ENCODE measurements at places on chromosomes 7 and 10.

DNA sequence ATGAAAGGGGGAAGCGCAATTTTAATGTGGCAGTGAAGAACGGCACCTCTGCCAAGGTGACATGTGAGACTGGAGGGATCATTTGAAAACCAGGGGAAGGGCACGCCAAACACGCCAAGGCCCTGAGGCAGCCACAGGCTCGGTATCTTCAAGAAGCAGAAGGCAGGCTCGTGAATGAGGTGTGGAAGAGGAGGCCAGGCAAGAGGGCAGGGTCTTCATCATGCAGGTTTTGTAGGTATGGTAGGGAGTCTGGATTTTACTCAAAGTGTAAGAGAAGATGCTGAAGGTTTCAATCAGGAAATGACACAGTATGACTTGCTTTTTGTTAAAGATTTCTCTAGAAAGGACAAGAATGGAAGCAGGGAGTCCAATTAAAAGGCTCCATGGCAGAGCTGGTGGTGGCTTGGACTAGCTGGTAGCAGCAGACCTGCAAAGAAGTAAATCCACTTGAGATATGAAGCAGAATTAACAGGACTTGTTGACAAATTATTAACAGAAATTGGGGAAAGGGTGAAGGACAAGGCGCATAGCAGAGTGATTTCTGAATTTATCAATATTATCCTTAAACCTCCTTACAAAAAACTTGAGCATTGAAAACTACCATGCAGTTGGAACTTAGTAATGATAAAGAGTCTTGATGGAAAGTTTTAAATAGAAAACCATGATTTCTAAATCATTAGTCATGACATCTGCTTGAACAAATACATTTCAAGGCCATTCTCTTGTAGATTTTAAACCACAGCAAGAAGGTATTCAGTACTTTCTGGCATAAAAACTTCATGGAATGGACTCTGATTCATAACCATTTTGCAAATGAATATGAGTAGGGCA is 70.4 kb downstream of the COA1 start:
- DNase-seq: no peak

DNA sequence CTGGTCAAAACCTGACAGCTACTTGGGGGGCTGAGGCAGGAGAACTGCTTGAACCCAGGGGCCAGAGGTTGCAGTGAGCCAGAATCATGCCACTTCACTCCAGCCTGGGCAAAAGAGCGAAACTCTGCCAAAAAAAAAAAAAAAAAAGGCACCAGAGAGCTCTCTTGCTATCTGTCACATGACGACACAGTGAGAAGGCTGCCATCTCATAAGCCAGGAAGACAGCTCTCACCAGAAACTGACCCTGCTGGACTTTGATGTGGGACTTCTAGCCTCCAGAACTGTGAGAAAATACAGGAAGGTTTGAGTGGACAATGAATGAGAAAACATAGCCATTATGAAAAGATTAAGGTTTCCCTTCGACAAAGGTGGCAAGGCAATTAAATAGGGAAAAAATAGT is 51.1 kb upstream of the KCNIP2 start:
- no peak for DNase-seq

DNA sequence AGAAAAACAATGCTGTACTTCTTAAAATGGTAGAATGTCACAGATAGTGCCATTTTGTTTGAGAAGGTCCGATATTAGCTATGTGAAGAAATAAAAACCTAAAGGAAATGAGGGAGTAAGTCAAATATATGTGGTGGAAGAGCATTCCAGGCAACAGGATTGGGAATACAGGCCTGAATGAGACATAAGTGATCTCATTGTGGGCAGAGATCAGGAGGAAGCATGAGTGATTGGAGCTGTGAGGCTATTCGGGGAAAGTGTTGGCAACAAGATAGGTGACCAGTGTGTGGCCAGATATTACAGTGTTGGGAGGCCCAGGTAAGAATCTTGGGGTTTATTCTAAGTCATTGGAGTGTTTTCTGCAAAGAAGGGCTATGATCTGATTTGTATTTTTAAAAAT is 41.3 kb upstream of the AGMO start:
- DNase-seq: no peak

DNA sequence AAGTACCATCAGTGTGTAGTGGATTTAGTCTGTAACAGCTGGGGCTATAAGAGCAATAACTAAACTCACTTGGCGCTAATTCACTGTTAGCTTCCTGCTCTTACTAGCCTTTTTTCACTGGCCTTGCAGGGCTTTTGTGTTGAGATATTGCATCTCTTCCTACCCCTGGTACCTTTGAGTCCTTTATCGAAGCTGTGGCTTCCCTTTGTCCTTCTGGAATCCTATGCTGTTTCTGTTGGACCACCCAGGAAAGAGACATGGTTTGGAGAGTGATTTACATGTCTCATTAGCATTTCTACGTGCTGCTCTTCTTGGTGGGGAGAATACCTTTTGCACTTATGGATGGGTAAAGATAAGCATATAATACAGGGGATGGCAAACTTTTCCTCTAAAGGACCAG is 103.8 kb downstream of the MLLT10 start:
- DNase-seq: no peak

DNA sequence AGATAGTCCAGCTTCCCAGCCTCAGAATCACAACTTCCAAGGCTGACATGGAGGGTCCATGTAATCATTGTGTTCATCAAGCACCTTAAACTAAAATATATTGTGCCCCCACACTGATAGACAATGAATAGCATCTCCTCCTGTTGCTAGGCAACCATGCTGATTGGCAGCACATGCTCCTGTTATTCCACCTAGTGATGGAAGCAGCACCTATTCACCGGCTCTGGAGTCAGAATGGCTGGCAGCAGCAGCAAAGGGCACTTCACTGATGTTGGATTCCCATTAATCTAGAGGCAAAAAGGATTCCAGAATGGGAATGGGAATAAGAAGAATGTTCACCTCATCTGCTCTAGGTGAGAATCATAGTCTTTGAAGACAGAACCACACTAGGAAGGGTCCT is 55.0 kb downstream of the RELN start:
- no peak for DNase-seq

GRCh38 chr7:145156834-145157233 is 321.0 kb upstream of the TPK1 start:
- DNase-seq: no peak

DNA sequence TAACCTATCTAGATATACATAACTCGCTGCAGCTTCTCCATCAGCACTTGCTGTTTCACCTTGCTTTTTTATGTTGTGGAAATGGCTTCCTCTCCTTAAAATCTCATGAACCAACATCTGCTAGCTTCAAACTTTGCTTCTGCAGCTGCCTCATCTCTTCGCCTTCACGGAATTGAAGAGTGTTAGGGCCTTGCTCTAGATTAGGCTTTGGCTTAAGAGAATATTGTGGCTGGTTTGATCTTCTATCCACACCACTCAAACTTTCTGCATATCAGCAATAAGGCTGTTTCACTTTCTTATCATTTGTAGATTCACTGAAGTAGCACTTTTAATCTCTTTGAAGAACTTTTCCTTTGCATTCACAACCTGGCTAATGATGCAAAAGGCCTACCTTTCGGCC is 49.2 kb upstream of the AGR3 start:
- no peak for DNase-seq

- DNase-seq: no peak
Observed at GRCh38 chr10:87603196-87603595, 56.5 kb upstream of the PAPSS2 start.

DNA sequence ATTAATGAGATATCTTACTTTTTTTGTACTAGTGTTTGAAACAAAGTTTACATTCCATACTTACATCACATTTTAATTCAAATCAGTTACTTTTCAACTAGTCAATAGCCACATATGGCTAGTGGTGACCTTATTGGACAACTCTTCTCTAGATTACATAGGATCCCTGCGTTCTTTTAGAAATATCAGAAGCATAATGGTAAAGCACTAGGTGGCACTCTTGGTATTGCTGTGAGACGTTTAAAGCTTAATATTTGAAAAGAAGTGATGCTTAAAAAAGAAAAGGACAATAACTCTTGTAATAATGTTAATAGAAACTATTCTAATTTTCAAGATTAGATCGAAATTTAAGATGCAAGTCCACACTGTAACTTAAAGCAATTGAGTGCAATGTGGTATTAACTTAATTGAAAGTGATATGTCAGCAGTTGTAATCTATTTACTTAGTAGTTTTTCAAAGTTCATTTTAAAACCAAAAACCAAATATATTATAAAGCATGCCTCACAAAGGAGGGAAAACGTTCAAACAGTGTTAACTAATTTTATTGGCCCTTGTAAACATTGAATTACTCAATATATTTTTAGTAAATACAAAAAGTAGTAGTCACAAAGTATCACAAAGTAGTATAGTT is 339.1 kb downstream of the ATRNL1 start:
- peak; percentile 56 for DNase-seq

GRCh38 chr7:25379351-25380300 is 151.3 kb upstream of the NPVF start:
- no peak for DNase-seq

- no peak for DNase-seq
Observed at GRCh38 chr10:13917791-13918190, 331.0 kb downstream of the PRPF18 start.

DNA sequence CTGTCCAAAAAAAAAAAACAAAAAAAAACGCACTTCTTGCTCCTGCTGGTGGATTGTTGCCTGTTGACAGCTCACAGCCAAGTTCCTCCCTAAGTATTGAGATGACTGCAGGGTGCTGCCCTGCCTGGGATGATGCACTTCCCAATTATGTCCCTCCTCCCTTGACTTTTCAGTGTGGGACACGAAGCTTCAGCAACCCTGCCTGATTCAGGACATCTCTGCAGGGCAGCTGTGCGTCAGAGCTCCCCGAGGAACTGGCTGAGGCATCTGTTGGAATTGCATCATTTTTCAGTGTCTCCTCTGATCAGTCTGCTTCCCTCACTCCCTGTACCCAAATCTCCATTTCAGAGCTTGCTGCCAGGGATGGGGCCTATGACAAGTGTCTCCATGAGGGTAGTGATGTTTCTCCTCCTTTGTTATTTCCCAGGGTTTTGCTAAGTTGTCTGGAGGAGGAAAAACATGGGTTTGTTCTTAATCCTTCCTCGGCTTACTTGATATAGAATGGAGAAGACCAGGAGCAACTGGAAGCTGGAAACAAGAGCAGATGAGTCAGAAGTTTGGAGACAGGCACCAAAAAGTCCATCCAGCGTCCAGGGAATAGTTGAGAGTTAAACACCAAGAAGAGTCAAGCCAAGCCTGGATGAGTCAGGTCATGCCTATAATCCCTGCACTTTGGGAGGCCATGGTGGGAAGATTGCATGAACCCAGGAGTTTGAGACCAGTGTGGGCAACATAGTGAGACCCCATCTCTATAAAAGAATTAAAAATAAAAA is 355.1 kb downstream of the GALNT17 start:
- DNase-seq: no peak

- DNase-seq: peak; percentile 85
Observed at GRCh38 chr7:25216837-25217236, 11.4 kb downstream of the NPVF start.

DNA sequence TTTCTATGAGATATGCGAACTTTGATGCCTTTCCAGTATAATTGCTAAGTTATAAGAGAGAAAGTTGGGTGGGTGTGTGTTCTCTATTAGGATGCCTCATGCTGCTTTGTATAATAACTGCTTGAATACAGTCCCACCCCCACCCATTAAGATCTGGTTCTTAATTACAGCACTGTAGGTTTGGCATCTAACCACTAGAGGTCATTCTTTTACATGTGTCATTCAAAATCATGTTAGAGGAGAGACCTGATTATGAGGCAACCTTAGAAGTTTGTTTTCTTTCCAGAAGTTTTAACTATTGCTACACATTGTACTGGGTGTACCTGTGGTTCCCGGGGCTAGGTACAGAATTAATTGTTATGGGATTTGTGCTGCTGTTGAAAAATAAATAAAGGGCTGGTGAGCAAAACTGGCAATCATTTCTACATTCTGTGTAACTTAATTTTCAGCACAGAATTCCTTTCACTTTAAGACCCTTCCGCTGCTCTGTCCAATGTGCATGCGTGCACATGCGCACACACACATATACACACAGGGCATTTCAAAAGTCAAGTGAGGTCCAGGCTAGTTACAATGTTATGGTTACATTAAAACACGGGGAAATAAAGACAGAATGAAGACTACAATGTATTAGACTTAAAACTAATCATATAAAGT is 1156.3 kb downstream of the SORCS3 start:
- DNase-seq: peak; percentile 84

DNA sequence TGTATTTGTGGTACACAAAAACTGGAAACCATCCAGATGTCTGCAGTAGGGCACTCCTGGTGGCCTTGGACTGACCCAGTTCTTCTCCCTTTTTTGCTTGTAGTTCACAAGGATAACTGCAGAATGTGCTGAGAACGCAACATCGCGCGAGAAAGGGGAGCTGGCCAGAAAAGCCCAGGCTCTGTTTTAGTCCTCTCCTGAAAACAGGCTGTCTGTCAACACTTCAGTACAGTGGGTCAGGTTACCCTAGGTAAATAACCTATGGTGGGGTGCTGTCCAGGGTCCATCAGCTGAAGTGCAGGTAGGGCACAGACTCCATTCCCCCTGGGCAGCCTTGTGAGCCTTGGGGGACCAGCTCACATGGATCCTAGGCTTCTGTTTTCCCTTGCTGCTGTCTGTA is 495.8 kb downstream of the MDFIC start:
- no peak for DNase-seq

DNA sequence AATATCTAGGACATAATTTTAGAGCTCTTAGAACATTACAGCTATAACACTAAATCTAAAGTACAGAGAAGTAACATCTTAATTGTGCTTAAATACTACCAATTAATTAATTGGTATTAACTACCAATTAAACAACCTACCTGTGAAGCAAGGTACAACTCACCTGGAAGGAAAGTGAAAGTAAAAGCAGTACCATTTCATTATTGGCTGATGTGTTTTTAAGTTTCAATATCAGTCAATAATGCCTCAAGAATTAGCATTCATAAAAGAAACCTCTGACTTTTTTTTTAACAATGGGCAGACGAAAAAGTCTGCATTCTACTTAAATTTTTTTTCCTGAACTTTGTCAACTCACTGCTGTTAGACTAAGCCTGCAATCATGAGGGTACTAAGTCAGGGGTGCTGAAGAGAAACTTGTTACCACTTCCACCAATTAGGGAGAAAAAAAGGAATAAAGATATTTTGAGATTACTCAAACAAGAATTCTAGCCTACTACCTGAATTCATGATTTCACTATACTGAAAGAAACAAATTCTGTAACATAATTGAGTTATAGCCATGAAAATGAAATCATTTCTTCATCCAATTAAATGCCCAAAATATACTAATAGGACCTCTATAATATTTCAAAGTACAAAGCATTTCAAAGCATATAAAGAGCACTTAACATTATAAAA is 19.9 kb downstream of the UPF2 start:
- DNase-seq: no peak

GRCh38 chr10:43310872-43311271 is 44.0 kb upstream of the RASGEF1A start:
- no peak for DNase-seq

- no peak for DNase-seq
Observed at GRCh38 chr10:103717341-103718246, 137.8 kb downstream of the SH3PXD2A start.

- no peak for DNase-seq
Observed at GRCh38 chr7:116970238-116970910, 17.1 kb downstream of the ST7 start.
